ENCODE measurements at places on chromosomes 6 and 20. TPM values are rescaled to one million over a fixed set of nuclear protein-coding genes. Genes with fewer than 3 reads are reported as not detected.

The INSM1 gene
- not detected for polyA plus RNA-seq

The EPPIN gene
- polyA plus RNA-seq: not detected

The PTK6 gene
- polyA plus RNA-seq: 0.07 TPM

The RHAG gene
- polyA plus RNA-seq: not detected

The CASP8AP2 gene
- 2.8 TPM for polyA plus RNA-seq

The DHX16 gene
- 59.8 TPM for polyA plus RNA-seq

The LTA gene
- not detected for polyA plus RNA-seq

The ARMC2 gene
- 4.3 TPM for polyA plus RNA-seq

The ZC3H12D gene
- polyA plus RNA-seq: 0.05 TPM

The WFDC2 gene
- not detected for polyA plus RNA-seq

The C20orf141 gene
- 1.2 TPM for polyA plus RNA-seq

The SLC52A3 gene
- polyA plus RNA-seq: not detected

The IMPG1 gene
- polyA plus RNA-seq: not detected

The LY6G6D gene
- polyA plus RNA-seq: not detected

The ENPP1 gene
- not detected for polyA plus RNA-seq

The TBXT gene
- not detected for polyA plus RNA-seq

All from SK-N-SH (cell line).